ENCODE measurements at places on chromosomes 7 and 10.

DNA sequence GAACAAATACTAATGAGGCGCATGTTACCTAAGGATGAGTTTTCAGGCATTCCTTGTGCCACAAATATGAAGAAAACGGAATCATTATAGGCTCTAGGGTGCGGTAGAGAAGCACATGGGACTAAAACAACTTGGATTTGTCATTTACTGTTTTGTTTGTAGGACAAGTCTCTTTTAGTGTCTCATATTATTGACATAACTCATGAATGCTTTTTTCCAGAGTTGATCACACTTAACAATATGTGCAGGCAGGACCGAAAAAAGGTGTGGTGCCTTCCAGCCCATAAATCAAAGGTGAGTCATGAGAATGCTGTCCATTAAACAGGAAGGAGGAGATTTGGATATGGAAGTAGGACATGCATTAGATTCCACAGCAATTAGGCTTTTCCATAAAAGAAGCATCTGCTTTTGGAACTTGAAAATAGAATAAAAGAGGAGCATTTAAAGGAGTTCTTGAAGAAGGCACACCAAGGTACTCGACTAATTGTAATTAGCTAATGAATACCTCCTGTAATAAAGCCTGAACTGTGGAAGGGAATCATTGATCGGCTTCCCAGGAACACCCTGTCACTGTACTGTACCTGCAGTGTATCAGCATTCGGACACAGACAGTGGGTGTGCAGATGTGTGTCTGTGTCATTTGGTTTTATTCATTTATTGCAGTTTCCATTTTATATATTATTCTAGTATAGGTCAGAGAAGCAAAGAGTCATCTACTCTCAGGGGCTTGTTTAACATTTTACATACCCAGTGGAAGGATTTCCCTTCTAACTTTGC is 119.7 kb upstream of the KLF14 start:
- DNase-seq, result no peak

GRCh38 chr7:20381406-20382034 is 50.8 kb downstream of the ITGB8 start:
- no peak for DNase-seq

GRCh38 chr7:150803161-150803860 is 2.7 kb downstream of the TMEM176A start:
- no peak for DNase-seq

DNA sequence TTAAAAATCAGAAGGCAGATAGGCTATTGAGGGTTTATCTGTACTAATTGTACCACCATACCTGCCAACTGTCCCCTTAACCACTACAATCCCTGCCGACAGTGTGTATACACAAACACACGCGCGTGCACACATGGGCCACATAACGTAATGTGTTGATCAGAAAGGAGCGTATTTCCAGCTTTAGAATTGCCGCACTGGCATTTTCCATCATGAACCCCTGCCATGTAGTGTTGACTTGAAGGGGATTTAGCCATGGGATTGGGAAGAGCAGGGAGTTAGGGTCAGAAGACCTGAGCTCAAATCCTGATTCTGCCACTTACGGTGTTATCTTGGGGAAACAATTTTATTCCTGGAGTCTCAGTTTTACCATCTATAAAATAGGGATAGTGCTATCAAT is 158.9 kb downstream of the TCF7L2 start:
- DNase-seq, result no peak

DNA sequence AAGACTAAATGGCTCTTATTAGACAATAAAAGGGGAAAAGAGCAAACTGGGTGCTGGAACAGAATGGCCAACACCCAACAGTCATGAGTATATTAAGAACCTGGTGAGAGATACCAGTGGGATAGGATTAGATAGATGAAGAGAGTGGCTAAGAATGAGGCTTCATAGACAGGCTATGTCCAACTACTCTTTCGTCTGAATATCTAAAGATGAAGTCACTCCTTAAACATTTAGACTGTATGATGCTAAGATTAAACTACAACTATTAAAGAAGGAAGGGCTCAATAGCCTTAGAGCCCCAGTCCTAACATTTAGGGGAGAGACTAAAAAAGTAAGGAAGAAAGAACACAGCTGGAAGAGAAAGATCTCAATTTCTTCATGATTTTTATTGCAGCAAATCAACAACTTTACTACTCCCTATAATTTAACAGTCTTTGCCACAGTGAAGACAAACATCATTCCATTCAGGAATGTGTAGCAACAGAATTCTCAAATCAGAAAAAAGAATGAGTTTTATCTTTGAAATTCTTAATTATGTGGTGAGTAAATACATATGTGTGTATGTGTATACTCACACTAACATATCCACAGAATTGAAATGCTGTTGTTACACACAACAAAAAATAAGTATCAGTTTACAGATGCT is 45.6 kb downstream of the CACNA2D1 start:
- no peak for DNase-seq

DNA sequence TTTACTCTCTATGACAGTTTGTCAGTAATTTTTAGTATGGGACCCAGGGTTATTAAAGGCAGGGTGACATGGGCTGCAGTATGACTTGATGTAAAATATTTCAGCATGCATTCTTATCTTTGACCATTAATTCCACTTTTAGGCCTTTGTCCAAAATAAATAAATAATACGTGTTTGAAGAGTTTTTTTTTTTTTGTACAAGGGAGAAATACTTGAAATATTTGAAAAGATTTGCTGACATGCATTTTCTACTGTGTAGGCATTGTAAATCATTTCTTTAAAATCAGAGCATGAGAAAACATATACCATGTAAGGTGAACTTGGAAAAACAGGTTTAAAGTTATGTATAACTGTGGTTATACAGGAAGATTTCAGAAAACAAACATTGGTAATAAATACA is 23.5 kb downstream of the NRG3 start:
- DNase-seq, result no peak

- no peak for DNase-seq
These were observed 64.1 kb upstream of the EEPD1 start for GRCh38 chr7:36088966-36089365.

GRCh38 chr7:101576998-101577397 is 52.1 kb downstream of the MYL10 start:
- DNase-seq, result no peak

DNA sequence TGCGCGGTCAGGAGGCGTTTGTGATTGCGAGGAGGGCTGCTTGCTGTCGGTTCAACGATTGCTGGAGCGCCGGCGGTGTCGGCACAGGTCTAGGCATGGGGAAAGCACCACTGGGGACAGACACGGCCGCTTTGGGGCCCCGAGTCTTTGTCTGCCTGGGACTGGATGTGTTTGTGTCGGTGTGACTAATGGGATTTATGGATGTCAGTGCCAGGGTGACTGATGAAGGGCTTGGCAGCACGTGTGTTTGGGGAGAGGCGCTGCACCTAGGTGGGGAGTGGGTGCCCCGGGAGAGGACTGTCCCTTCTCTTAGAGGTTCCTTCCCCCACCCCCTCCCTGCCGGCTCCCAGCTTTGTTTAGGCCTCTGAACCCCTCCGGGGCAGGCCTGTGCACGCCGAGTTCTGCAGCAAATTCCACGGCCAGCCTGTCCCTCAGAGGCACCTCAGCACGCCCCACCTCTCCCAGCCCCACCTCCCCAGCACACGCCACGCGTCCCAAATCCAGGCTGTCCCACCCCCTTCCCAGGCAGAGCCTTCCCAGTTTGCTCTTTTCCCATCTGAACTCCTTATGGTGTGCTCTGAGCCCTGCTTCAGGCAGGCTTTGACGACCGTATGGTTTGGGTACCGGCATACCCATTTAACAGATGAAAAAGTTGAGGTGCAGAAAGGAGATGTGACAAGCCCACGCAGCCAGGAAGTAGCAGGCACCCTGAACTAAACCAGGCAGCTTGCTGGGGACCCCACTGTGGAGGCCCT is 6.4 kb upstream of the TNRC18 start:
- DNase-seq, result peak; percentile 20

GRCh38 chr7:40772096-40772495 is 637.3 kb downstream of the SUGCT start:
- no peak for DNase-seq

DNA sequence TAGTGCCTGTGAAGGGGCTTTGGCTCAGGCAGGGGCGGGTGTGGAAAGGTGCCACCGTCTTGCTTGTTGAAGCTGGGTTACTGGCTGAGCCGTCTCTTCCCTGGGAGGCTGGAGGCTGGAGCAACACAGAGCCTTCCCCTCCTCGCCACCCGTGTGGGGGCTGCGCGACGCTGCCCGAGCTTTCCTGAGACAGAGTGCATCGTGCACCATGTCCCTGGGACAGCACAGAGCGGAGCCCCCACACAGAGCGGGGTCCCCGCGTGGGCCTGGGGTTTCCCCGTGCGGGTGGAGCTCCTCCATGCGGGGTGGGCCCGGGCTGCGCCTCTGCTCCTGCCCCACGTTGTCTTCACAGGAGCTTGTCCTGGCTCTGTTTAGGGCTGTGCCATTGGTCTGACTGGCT is 69.9 kb downstream of the INPP5A start:
- no peak for DNase-seq

GRCh38 chr7:92884218-92884617 is 47.8 kb upstream of the CDK6 start:
- DNase-seq, result no peak

GRCh38 chr7:33710608-33711007 is 194.7 kb upstream of the BMPER start:
- no peak for DNase-seq

- no peak for DNase-seq
These were observed 41.4 kb upstream of the MPP7 start for GRCh38 chr10:28343987-28344895.

DNA sequence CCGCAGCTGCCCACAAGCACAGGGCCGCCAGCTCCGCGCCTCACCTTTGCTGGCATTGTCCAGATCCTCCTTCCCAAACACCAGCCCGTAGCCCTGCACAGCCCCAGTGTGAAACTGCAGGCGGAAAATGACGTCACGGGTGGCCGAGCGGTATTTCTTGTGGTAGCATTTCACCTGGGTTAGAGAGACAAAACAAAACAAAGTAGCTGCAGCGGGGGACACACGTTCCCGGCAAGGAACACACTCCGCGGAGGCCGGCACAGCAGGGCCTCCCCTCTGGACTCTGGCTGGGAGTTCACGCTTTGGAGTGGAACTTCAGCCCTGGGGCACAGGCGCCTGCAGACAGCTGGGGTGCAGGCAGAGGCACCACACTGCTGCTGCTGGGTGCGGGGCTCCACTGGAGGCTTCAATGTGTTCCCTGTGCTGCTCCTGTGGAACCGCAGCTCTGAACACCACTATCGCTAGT is 181.1 kb downstream of the TNS3 start:
- no peak for DNase-seq

DNA sequence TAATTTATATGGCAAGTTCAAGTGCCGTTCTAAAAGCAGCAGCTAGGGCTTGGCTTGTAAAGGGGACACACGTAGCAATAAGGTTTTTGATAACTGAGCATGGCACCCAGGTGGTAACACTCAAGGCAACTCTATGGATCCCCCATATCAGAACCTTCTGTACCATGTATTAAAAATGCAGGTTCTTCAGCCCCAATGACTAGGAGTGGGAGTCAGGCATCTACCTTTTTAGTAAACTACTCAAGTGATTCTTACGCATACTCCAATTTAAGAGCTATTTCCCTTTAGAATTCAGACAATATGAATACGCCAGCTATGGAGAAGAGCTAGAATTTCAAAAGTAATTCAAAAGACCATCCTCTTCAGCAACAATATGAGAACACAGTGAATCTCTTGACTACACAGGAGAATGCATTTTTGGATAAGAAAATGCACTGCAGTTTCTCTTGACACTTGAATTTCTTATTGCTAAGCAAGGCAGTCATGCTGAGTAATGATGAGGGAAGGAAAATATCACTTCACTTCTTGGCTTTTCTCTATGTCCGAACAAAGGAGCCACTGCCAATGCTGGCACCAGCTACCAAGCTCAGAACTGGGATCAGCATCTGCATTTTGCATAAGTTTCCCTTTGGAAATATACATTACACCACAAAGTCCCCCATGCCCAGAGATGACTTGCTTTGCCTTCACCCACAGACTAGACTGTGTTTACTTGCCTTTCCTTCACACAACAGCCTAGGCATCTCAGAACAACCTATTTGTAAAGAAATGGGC is 53.5 kb downstream of the ABLIM1 start:
- no peak for DNase-seq

DNA sequence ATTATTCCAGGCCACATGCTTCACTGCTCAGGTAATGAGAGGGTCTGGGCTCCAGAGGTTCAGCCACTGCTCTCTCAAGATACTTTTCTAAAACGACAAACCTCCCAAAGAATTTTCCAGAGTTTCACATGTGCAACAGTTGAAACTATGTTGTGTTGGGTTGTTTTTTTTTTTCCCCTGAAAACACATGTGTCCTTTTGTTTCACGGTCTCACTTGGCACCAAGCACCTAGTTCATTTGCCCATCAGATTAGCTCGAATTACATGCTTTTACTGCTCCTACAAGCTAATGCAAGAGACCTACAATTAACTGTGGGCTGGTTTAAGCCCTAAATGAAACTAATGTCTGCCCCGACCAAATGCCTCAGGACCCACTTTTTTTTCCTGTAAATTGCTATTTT is 313.3 kb downstream of the FGFR2 start:
- DNase-seq, result no peak

DNA sequence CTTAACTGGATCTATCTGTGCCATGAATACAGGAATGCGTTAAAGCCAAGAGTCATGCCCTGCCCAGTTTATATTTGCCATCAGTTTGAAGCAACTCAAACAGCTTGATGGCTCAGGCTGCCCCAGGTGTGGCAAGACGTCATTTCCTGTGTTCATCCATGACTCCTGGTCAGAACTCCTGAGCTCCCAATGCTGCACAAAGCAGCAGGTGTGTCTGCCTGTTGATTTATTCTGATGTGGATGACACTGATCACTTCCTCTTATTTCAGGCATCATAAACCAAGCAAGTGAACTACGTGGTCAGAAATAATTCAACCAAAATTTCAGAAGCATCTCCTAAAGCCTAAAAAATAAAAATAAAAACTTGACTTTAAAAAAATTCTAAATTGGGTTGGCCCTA is 68.5 kb downstream of the EZH2 start:
- no peak for DNase-seq

GRCh38 chr10:119543814-119544642 is 1.5 kb upstream of the RGS10 start:
- DNase-seq, result no peak

GRCh38 chr10:123786306-123786705 is 105.3 kb downstream of the CPXM2 start:
- no peak for DNase-seq

DNA sequence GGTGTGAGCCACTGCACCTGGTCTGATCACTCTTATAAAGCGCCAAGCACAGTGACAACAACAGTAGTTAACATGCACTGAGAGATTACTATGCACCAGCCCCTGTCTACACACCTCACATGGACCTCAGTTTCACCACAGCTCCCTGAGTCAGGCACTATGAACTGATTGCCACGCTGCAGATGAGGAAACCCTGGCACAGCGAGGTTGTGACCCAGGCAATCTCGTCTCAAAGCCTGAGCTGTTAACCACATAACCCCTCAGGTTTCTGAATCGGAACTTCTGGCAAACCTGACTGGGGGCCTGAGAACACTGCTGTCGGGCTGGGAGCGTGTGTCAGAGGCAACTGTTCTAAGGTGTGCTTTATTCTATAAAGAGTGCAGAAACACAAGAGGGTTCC is 150.8 kb downstream of the RNF216 start:
- DNase-seq, result no peak
